ENCODE measurements at places on chromosomes 11 and 22.

DNA sequence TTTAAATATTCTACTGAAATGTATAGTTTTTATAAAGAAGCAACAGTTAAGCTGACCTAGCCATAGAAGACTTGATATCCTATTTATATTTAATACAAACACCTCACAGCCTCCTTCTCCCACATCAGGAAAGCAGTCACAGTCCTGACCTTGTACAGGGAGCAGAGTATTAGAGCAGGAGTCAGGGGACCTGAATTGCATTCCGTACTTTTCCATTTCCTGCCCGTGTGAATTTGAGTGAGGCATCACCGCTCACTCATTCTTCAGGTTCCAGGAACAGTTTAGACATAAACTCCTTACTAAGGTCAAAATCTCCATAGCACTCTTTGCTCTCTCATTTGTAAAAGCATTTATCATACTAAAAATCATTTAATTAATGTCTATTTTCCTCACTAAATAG is 482.5 kb upstream of the FAT3 start:
- DNase-seq = no peak

GRCh38 chr11:11313426-11313825 is 39.6 kb downstream of the CSNK2A3 start:
- DNase-seq = peak; percentile 54

- no peak for DNase-seq
These were observed 661.5 kb downstream of the LRRC4C start for GRCh38 chr11:40797981-40798380.

DNA sequence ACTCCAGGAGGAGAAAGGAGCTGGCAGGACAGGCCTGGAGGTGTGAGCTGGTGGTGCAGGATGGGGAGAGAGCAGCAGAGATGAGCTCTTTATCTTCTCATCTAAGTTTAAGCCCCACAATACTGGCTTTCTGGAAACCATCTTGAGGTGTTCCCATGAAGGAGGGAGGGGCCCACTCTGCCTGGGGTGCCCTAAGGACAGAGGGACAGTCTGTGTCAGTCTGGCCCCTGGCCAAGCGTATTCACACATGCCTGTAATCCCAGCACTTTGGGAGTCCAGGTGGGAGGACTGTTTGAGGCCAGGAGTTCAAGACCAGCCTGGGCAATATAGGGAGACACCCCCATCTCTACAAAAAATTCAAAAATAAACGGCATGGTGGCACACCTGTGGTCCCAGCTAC is 8.9 kb downstream of the SERHL2 start:
- no peak for DNase-seq

- DNase-seq = peak; percentile 70
These were observed at the start of gene MS4A4E for GRCh38 chr11:60242740-60243239. Gene MS4A4E (minus strand): TSS chr11:60243137. CDS start chr11:60230055, 13,082 bp downstream.

GRCh38 chr22:50626850-50627641 is 906 bp downstream of the ARSA start:
- DNase-seq = peak; percentile 27

GRCh38 chr11:113397821-113398220 is 10.2 kb downstream of the ANKK1 start:
- DNase-seq = no peak

DNA sequence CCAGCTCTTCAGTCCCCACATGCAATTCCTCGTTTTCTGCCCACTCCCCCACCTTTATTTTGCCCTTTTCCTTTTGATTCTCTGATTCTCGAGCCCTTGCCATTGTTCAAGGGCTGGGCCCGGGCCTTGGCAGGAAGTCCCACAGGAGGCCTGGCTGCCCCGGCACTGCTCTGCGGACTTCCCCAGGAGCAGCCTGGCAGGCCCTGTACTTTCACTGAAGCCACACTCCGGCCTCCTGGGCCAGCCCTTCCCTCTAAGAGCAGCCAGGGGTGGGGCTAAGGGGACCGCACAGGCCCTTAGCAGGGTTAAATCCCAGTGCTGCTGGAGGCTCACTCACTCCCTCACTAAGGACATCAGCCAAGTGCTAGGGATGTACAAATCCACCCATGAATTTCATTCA is 4.1 kb downstream of the LRRC32 start:
- DNase-seq = no peak

GRCh38 chr22:32218470-32218869 is 13.6 kb upstream of the RFPL2 start:
- DNase-seq = peak; percentile 82

DNA sequence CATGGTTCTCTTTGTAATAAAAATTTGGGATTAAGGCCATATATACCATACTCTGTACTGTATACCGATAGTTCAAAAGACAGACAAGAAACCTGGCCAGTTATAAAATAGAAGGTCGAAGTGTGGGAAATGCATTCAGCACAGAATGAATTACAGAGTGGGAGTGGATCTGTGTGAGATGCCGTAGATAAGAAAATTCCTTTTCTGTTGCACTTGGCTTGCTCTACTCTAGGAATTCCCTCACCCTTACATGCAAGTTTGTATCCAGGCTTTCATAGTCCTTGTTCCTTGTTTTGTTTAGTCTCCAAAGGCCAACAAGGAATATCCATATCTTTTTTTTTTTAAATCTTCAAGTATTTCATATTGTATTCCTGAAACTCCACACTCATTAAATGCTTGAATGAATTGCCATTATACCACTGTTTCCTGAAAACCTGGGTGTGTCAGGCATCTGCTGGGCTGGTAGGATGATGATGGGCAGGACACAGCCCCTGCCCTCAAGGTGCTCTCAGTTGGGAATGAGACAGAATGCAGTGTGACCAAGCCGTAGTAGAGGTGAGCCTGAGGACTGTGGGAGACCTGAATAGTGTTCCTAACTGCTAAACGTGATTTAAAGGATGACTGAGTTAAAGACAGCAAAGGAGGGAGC is 53.5 kb downstream of the TEAD1 start:
- no peak for DNase-seq

Measured in HL-60 (cell line).